ENCODE measurements at places on chromosomes 5 and 9.
A peak's percentile ranks its signal among the peaks of the same experiment; 100 is the strongest.

DNA sequence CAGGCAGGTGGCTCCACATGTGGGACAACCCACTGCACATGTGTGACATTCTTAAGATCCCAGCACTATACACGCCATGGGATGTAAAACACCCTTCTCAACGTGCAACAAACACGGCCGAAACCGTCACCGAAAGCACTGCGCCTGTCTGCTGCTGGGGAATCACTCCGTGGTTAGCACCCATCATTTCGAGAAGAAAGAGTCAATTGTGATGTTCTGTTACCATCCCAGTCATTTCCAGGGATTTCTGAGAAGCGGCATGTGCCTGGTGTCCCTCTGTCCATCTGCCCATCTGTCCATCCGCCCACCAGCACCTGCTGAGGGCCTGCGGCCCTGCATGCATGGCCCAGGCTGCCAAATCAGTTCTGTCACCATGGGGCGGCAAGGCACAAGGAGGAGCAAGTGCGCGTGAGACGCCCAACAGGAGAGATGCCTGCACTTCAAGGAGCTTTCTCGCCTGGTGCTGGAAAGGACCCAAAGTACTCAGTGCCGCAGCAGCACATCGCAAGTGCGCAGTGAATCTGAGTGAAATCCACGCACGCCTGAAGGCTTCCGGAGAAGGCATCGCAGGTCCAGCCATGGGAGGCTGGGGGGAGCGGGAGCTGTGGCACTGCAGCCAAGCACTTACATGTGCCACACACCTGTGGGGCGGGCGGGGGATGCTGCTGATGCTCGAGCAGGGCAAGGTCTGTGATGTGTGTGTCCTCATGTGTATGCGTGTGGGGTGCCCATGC, 38.0 kb downstream of the VAV2 start:
- DNase-seq, result no peak

DNA sequence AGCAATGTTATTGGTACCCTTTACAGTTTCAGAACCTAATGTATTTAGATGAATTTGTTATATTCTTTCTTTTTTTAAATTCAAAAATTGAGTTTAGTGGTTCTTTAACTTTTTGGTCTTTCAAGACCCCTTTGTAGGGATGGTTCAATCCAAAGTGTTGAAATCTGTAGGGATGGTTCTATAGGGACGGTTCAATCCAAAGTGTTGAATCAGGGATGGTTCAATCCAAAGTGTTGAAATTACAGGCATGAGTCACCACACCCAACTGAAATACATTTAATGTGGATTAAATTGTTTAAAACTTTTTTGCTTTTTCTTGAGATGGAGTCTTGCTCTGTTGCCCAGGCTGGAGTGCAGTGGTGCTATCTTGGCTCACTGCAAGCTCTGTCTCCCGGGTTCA, 30.6 kb downstream of the SNX2 start:
- no peak for DNase-seq

DNA sequence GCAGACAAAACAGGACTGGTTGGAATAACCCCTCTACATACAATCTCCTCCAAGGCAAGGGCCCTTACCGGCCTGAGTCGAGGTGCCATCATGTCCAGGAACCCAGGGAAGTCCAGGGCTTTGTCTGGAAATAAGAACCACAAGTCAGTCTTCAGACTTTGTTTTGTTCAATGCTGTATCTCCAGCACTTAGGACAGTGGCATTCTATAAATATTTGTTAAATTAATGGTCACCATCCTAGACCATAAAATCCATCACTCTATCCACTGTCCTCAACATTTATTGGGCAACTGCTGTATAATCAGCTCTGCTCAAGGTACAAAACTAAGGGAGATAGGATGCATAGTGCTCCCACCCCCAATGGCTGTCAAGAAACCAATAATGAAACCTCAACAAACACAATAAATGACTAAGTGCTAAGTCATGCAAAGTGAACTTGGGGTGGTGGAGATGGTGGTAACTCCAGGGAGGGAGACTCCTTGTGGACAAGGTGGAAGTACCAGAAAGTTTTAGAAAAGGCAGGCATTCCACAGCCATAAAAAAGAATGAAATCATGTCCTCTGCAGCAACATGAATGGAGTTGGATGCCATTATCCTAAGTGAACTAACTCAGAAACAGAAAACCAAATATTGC, 5.0 kb downstream of the RELL2 start:
- peak; percentile 74 for DNase-seq

GRCh38 chr9:124869986-124870560, 8.1 kb downstream of the ARPC5L start:
- DNase-seq, result no peak

- no peak for DNase-seq
Measured at GRCh38 chr5:58056546-58056945, 403.3 kb downstream of the PLK2 start.

- DNase-seq, result peak; percentile 3
Measured at GRCh38 chr5:61048534-61048933, 103.5 kb downstream of the NDUFAF2 start.

DNA sequence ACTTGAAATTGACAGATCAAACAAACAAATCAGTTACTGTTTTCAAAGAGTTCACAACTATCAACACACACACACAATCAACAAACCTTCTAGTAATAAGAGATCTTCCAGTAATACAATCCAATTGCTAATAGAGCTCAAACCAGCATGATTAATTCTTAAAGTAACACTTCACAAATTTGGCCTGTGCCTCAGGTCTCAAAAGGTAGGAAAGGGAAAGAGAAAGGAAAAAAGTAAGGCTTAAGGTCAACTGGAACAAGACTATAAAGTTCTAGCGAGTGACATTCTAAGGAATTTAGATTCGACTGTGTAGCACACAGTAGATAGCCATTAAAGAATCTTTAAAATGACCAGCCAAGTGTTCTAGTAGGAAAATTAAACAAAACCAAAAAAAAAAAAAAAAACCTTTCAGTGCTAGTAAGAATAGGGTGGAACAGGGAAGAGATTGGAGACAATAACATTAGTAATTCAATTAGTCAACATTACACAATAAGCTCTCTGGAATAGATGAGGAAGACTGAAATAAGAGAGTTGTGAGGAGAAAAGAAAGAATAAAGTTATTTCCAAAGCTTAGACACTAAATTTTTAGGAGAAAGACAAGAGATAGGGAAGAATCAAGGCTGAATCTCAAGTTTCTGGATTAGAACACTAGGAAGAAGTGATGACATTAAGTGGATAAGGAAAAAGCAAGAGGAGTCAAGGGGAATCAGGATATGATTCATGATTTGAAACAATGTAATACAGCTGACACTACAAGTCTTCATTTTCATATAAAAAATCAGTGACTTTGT, 86.1 kb downstream of the FBXL17 start:
- no peak for DNase-seq

DNA sequence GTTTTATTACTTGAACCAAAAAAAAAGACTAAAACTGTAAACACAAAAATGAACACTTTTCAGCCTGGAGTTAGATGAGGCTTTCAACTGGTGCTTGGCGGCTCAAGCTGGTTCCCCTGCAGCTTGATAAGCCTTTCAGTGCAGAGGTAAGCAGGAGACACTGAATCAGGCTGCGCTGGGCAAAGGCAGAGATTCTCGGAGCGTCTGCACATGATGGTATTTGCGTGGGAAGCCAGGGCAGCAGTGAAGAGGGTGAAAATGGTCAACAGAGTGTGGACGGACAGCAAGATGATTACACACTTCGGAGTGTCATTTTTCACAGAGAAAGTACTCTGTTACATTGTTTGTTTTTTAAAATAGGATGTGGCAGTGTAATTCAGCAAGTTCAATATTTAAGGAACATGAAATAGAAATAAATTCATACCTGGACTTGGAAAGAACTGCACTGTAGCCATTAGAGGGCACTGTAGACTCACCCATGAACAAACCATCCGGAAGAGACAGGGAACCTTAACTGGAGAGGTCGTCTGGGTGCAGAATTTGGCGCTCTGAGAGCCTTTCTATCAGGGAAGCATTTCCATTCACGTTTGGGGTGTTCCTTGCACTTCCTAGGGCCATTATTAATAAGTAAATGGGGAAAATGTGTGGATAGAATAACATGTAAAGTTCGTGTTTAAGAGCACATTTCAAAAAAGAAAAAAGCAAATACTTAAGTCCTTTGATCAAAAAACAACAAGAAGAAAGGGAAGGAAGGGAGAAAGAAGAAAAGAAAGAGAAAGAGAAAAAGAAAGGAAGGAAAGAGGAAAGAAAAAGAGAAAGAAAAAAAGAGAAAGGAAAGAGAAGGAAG, 69.8 kb downstream of the ICE1 start:
- peak; percentile 61 for DNase-seq

- no peak for DNase-seq
Measured at GRCh38 chr5:7320701-7321301, 75.1 kb upstream of the ADCY2 start.

DNA sequence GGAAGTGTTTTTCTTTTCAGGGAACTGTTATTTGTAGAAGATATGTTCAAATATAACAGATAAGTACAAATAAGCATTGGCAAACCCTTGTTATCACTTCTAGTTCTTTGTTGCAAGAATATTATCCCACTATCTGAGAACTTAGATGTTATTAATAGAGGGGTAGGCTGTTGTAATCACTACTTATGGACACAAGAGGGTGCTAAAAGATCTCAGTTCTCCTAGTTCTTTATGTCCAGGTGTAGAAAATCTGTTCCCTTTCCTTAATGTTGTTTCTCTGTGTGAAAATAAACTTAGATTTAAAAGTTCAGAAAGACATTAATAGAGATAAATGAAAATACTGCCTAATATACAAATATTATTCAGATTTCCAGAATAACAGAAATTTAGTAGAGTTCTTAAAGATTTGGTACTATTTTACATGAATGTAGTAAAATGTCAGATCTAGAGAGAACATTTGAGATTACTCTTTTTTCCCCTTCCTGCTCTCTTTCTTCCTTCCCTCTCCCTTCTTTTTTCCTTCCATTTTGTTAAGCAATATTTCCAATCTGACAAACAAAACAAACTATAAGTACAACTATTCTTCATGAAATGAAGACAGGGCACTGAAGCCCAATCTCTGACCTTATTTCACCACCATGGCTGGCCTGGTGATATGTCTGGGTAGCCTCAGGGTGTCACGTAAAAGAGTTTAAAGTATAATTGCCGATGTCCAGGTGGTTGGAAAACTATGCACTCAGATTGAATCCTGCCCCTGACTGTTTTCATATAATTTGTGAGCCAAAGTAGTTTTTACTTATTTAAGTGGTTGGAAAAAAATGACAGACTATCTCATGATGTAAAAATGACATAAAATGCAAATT, 43.6 kb upstream of the C5orf46 start:
- DNase-seq, result peak; percentile 45
